HL-60 (cell line): ENCODE measurements at places on chromosomes 3 and 15.

- DNase-seq, result no peak
Measured at GRCh38 chr3:178671791-178672190, 135.6 kb downstream of the KCNMB2 start.

- no peak for DNase-seq
Measured at GRCh38 chr3:194707147-194707540, 21.5 kb downstream of the FAM43A start.

GRCh38 chr3:27360113-27361078 lies 8.8 kb downstream of the NEK10 start:
- DNase-seq, result no peak

DNA sequence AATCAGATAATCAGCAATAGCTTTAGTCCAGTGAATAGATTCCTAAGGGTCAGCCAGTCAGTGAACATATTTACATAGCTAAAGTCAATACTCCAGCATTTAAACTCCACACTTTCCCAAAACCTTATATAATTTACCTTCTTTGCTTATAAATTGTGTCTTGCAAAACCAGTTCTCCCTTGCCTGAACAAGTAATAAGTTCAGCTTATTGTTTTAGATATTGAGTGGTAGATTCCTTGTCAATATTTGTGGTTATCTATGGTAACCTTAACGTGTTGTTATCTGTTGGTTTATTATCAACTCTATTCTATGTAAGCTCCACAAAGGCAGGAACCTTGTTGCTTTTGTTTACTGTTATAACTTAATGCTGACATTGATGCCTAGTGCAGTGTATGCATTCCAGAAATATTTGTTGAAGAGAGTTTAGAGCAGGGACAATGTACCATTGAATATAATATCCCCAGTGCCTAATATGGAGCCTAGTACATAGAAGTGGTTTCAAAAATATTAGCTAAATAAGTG lies 24.0 kb downstream of the PLSCR5 start:
- no peak for DNase-seq

DNA sequence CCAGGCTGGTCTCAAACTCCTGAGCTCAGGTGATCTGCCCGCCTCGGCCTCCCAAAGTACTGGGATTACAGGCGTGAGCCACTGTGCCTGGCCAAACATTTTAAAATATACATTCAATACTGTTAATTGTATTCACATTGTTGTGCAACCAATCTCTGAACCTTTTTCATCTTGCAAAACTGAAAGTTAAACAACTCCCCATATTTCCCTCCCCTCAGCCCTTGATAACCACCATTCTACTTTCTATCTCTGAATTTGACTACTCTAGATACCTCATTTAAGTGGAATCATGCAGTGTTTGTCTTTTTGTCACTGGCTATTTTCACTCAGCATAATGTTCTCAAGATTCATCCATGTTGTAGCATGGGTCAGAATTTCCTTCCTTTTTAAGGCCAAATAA lies 30.0 kb downstream of the HMCES start:
- no peak for DNase-seq

GRCh38 chr3:63278171-63279004 lies at the start of gene SYNPR:
TSS of gene SYNPR (plus strand) at chr3:63278308.
- DNase-seq, result no peak

DNA sequence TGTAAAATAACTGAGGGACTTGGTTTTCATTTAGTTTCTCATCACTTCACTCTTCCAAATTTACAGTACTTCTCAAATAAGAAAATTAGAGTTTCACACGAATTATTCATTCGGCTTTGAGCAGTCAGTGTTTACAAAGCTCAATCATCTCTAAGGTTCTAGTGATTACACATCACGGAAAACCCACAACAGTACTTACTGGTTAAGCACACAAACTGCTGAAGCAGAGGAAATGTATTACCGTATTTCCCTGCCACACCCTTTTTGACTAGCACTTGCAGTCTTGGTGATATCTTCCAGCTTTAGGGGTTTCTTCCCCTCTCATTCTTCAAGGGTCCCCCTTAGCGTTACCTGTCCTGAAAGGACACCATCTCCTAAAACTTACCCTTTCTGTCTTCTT lies 164.8 kb upstream of the CDIN1 start:
- DNase-seq, result no peak

DNA sequence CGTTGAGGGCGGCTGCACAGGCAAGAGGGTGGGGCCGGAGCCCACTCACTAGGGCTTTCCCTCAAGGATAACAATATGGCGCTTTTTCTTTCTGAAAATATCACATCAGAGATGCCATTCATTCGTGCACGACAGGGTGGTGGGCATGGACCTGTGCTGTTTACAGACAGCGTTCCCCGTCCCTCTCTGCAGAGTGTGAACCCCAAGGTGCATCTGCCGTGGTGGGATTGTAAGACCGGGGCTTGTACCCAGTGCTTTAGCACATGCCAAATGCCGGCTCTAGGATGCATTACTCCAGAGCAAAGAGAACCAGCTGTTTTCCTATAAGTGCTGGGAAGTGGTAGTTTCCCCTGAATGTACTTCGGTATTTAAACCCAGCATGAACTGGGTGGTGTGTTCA lies 37.0 kb downstream of the CHDH start:
- no peak for DNase-seq

DNA sequence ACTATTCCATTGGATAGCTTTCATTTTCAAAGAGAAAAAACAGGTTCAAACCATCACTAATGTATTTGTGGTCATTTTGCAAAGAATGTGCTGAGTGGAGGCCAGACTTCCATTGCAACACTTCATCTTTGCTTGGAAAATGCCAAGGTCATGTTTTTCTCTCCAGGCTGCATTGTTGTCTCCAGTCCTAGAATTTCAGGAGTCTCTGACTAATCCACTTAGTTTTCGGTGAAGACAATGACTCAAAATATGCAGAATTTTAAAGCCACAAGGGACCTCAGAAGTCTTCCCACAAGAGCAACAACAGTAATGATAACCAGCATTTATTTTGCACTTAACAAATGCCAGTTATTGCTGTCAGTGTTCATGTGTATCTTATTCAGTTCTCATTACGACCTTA lies 277.0 kb downstream of the RYR3 start:
- DNase-seq, result no peak

DNA sequence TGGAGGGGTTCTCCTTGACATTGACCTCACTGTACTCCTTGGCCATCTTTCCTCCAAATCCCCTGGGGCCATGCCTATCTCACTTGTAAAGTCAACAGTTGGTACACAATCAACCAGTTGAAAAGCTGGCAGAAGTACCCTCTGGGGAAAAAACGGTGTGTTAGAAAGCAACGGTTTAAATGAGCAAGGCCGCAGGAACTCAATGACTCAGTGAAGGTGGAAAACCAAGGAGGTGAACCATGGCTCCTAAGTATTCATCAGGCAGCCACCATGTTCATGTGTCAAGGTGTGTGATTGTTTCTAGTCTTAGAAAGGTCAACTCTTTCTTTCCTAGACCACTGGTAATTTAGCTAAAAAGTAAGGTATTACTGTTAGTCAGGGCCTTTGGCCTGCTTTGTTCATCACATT lies 130.9 kb upstream of the SATB1 start:
- no peak for DNase-seq

- DNase-seq, result no peak
Measured at GRCh38 chr3:156899951-156900350, 73.8 kb downstream of the LEKR1 start.

DNA sequence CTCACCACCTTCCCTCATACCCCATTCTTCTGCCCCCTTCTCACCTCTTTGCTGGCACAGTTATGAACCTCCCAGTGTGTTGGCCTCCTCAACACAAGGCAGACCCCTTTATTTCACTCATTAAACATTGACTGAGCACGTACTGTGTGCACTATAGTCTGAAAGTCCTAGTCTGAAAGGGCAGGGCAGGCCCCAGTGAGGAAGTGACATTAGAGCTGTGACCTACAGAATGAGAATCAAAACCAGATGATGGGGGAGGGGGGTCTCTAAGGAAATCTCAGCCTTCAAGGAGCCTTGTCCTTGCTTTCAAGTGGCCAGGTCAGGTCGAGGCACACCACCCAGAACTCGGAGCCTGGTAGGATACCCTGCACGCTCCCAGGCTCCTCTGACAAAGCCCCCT lies 3.5 kb downstream of the SLC28A1 start:
- no peak for DNase-seq

DNA sequence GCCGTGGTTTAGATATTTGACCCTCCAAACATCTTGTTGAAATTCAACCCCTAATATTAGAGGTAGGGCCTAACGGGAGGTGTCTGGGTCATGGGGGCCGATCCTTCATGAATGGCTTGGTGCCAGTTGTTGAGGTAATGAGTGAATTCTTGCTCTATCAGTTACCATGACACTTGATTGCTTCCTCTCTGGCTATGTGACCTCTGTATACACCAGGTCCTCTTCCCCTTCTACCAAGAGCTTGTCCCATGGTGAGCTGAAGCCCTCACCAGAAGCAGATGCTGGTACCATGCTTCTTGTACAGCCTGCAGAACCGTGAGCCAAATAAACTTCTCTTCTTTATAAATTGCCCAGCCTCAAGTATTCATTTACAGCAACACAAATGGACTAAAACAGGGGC lies 41.8 kb upstream of the TIPARP start:
- no peak for DNase-seq

DNA sequence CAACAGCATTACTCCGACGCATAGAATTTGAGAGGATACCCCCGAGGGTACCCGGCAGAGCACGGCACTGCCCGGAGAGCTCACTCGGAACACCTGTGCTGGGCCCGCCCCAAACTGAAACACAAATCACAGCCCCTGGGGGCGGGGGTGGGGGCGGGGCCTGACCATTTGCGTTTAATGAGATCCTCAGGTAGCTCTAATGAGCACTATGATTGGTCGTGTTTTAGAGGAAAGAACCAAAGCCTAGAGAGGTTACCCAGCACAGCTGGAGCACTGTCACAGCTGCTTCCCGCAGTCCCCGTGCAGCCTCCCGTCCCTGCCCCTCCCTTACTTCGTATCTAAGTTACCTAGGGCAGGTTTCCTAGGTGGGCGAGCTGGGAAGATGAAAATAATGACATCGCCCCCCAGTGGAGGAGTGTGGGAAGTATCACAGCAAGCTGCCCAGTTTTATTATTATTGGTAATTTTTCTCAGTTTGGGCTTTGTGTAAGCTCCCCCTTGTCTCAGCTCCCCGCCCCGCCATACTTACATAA lies 187.1 kb downstream of the PDE8A start:
- no peak for DNase-seq
